Forelimb muscle (tissue), 1 donor: ENCODE measurements at places on chromosomes 7 and 10. TPM values are rescaled to one million over a fixed set of nuclear protein-coding genes. Genes with fewer than 3 reads are reported as not detected.
A peak's percentile ranks its signal among the peaks of the same experiment; 100 is the strongest.

- DNase-seq, result no peak
Observed at GRCh38 chr10:28991333-28992270, 297.3 kb upstream of the LYZL1 start.

- no peak for DNase-seq
Observed at GRCh38 chr7:33671531-33672262, 233.6 kb upstream of the BMPER start.

GRCh38 chr10:13795653-13796555 is 209.1 kb downstream of the PRPF18 start:
- no peak for DNase-seq

- DNase-seq, result no peak
Observed at GRCh38 chr10:89575031-89575430, 39.6 kb upstream of the SLC16A12 start.

DNA sequence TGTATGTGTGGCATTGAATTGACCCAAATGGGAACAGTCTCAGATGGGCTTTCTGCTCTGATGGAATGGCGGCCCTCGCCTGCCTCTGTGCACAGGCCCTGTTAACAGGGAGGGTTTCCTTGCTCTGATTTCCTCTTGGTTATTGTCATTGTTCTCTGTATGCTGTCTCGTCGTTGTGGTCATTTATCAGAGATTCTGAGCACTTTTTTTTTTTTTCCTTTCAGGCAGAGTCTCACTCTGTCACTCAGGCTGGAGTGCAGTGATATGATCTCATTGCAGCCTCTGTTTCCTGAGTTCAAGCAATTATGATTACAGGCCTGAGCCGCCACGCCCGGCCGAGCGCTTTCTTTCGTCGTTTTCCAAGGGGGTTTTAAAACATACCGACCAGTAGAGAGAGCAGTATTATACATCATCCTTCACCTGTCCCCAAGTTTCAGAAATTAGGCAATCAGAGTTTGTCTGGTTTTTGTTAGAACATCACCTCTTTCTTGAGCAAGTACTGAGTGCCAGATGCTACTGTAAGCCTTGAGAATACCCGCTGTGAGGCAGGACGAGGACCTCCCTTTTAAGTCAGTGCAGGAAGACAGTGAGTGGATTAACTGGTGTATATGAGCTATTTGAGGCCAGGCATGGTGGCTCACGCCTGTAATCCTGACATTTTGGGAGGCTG is 6.5 kb downstream of the CHST12 start:
- DNase-seq, result no peak

DNA sequence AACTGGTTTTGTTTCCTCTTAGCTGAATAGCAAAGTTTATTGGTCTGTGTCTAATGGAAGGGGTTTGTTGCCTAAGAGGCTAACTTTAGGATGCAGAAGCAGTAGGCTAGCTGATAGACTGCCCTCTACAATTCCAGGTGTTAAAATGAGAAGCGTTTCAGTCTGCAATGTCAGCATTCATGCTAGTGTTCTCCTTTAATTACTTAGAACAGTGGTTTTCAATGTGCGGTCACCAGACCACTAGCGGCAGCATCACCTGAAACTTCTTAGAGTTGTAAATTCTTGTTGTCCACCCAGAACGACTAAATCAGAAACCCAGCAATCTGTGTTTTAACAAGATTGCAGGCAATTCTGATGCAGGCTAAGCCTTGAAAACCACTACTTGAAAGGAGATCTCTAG is 392.9 kb downstream of the IPMK start:
- no peak for DNase-seq

GRCh38 chr7:43248961-43249822 is 136.7 kb downstream of the HECW1 start:
- no peak for DNase-seq

DNA sequence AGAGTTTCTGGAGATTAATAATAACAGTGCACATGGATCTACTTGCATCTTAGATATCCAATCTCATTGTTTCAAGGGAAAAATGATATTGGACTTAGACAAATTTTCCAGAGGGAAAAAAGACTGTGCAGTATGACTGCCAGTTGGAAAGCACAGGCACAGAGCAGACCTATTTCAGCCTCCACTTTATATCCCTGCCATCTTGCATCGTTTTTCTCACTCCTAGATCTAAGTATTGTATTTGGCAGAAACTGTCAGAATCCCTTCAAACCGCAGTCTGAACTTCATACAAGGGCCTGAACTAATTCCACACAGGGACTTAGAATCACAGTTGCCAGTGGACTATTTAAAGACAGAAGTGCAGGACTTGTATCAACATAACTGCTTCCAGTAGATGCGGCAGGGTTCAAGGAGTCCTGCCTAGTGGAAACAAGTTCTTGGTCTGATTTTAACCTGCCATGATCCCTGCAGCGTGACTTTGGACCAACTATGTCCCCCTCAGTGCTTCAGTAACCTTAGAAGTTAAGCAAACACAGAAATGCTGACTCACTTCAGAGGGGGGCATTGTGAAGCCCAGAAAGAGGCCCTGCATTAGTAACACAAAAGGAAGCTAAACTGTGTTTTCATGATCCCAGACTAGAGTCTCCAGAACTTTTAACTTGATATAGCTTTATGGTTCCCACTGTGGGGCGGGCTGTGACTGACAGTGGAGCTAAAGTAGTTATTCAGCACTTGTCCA is 95.7 kb upstream of the PALS2 start:
- DNase-seq, result peak; percentile 31

DNA sequence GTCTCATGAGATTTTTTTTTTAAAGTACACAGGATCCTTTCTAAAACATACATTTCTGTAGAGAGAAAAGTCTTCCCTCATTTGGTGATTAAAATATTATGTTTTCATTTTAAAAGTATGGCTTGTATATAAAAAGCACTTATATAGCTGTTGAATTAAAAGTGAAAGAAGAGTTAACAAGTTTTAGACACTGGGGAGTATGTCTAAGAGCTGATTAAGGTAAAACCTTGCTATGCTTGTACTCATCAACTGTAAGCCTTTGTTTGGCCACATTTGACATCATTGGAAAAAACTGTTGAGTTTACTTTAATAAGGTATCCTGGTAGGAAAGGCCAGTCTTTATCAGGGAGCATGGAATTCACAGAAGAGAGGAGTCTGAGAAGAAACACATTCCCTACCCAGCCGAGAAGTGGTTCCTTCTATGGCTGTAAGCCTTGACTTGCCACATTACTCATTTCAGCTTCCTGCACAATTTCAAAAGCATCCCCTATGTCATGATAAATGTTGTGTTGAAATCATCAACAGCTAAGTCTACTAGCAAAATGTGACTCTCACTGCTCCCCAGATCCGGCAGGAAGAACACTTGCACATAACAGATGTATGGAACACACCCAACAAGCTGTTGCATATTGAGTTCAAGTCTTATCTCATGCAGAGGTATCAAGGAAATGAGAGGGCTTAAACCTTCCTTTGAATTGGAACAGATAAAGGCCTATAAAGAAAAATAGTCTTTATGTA is 171.8 kb upstream of the CDK1 start:
- DNase-seq, result no peak

GRCh38 chr7:94176694-94177200 is 172.6 kb upstream of the BET1 start:
- DNase-seq, result no peak

DNA sequence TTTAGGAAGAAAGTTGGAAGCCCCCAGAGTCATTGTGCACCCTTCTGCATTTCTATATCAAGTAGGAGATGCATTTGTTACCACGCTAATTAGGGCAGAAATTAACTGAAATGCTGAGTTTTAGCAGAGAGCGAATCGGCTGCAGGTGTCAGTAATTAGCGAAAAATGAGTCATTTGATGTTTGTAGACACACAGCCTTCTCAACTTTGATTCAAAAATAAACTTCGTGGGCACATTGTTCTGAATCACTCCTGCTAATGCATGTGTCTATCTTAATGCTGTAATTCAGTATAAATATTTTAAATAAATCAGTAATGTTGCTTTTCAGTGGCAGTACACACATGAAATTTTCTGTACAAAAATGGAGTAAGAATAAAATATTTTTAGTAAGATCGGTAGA is 109.5 kb upstream of the CARD11 start:
- DNase-seq, result no peak

DNA sequence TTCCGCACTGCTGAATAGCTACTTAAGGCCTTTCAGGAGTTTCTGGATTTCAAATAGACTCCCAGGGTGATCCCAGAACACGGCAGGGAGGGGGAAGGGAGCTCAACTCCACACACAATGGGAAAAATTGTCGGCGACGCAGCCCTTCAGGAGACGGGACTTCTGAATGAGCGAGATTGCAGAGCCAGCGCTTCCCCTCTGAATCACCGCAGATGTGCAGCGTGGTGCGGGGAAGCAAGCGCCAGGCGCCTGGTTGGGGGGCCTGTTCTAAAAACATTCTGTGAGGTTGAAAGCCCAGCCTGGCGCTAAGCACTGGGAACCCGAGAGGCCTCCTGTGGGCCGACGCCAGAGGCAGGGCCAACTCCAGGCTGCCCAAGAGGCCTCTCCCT is 163.3 kb downstream of the MAD1L1 start:
- DNase-seq, result no peak

- no peak for DNase-seq
Observed at GRCh38 chr7:36949711-36950600, 225.7 kb upstream of the AOAH start.

DNA sequence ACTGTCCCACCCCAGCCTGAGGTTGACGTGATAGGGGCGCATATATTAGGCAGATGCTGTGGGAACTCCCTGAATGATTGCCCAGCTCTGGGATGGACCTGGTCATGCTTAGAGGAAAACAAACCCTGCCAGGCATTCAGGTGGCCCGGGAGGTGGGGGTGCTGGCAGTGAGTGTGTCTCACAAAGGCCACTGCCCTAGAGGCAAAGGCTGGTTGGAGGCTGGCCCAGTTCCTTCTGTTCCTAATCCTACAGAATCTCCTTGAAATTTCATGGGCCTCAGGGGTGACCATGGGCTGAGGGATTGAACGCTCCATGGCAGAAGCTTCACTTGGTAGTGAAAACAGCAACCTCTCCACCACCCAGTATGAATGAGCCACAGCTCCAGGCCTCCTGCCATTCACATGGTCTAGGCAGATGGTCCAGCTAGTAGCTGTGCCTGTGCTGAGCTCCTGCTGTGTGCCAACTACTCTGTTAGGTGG is 25.6 kb downstream of the ADRA2A start:
- no peak for DNase-seq

DNA sequence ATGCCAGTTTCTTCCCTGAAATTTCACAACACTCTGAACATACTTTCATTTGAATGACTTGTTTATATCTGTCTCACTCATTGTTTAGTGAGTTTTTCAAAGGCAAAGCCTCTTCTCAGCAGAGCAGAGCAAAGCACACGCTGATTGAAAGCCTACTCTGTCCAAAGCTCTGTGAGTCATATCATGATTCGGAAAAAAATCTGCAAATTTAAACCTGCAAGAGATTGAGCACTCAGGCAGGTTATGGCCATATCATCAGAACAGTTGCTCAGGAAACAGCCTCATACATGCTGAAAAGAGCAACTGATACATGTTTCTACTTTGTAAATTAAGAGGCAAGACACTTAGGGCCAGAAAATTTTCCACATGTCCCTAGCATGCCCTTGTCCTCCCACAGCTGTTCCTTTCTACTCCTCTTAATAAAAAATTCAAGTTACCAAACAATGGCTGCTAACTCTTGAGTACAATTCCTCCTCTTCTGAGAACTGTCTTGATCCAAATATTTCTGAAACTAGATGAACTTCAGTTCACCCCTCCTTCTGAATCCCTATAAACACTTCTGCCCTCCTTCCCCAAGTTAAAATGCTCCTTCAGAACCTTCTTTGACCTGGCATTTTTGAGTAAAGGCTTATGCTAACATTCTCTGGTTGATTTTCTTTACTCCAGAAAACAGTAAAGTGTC is 140.6 kb upstream of the HPS1 start:
- no peak for DNase-seq

DNA sequence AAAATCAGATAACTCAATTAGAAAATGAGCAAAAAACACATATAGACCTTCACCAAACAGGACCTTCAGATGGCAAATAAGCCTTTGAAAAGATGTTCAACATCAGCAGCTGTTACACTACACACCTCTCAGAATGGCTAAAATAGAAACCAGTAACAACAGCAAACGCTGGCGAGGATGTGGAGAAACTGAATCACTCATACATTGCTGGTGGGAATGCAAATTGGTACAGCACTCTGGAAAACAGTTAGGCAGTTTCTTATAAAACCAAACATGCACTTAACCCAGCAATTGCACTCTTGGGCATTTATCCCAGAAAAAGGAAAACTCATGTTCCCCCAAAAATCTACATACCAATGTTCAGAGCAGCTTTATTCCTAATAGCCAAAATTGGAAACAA is 37.7 kb upstream of the SMARCD3 start:
- no peak for DNase-seq

DNA sequence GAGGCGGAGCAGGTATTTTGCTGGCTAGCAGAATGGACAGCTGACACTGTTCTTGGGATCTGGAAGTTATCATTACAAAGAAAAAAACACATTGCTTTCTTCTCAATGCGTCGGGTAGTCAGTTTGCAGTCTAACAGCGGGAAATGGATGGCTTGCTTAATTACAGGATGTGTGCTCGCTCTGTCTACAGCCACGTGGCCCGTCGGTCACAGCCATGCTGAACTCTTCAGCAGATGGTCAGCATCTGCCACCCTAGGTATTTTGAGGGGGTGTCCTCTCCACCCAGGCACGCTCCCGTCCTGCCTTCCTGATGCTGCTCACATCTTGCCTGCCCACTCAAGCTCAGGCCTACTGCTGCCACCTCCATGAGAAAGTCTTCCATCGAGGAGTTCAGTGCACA is 20.4 kb upstream of the INMT start:
- DNase-seq, result no peak

GRCh38 chr7:33062023-33062781 is at the start of gene NT5C3A:
Gene NT5C3A (minus strand): TSS chr7:33062776. CDS start chr7:33062705, 71 bp downstream.
- DNase-seq, result no peak

GRCh38 chr10:102300278-102300843 is 55.0 kb downstream of the GBF1 start:
- DNase-seq, result no peak

- DNase-seq, result no peak
Observed at GRCh38 chr7:52146871-52147634, 830.4 kb upstream of the COBL start.

GRCh38 chr10:97782455-97783228 is 10.8 kb upstream of the SFRP5 start:
- no peak for DNase-seq

The SPDYE17 gene
- not detected for polyA plus RNA-seq

The ZNF783 gene
- 14.0 TPM for polyA plus RNA-seq

The COL13A1 gene
- polyA plus RNA-seq, result 8.7 TPM

The OR6B1 gene
- not detected for polyA plus RNA-seq

The CTTNBP2 gene
- polyA plus RNA-seq, result 1.1 TPM

The ELN gene
- polyA plus RNA-seq, result 91.6 TPM
